ENCODE measurements at places on chromosomes 11 and 22. TPM values are rescaled to one million over a fixed set of nuclear protein-coding genes. Genes with fewer than 3 reads are reported as not detected.

The MEI1 gene
- polyA plus RNA-seq, result 4.6 TPM

The POU2AF2 gene
- not detected for polyA plus RNA-seq

The TMEM45B gene
- 21.5 TPM for polyA plus RNA-seq

The SERPING1 gene
- 137 TPM for polyA plus RNA-seq

The TMPRSS13 gene
- 0.58 TPM for polyA plus RNA-seq

The MEN1 gene
- 36.6 TPM for polyA plus RNA-seq

The MYBPC3 gene
- 0.13 TPM for polyA plus RNA-seq

The SNRPD3 gene
- polyA plus RNA-seq, result 185 TPM

The ABTB2 gene
- polyA plus RNA-seq, result 7.7 TPM

The OR6A2 gene
- 0.07 TPM for polyA plus RNA-seq

The OSBP2 gene
- polyA plus RNA-seq, result 5.5 TPM

The DEFB131B gene
- polyA plus RNA-seq, result 1.4 TPM

The TSKU gene
- polyA plus RNA-seq, result 21.2 TPM

The CD3G gene
- 0.25 TPM for polyA plus RNA-seq

The OR8D1 gene
- polyA plus RNA-seq, result not detected

The C11orf87 gene
- 0.22 TPM for polyA plus RNA-seq

The LGALS12 gene
- polyA plus RNA-seq, result not detected

The MS4A7 gene
- polyA plus RNA-seq, result 5.7 TPM

The TMEM121B gene
- polyA plus RNA-seq, result 1.0 TPM

The NPAS4 gene
- 0.55 TPM for polyA plus RNA-seq

The MAPK11 gene
- polyA plus RNA-seq, result 7.1 TPM

The SLC37A2 gene
- 2.4 TPM for polyA plus RNA-seq

The DDX17 gene
- 1,227 TPM for polyA plus RNA-seq

The MMP13 gene
- not detected for polyA plus RNA-seq

The TBC1D10A gene
- 12.9 TPM for polyA plus RNA-seq

The C22orf31 gene
- polyA plus RNA-seq, result 1.5 TPM

The OR52N5 gene
- polyA plus RNA-seq, result not detected

The GGA1 gene
- polyA plus RNA-seq, result 69.4 TPM

The TMEM86A gene
- 8.1 TPM for polyA plus RNA-seq

The CBLIF gene
- polyA plus RNA-seq, result 0.20 TPM

The DDI1 gene
- not detected for polyA plus RNA-seq

The OR5T3 gene
- polyA plus RNA-seq, result not detected

The SYT8 gene
- 0.18 TPM for polyA plus RNA-seq

The CXCR5 gene
- not detected for polyA plus RNA-seq

The IL10RA gene
- 2.1 TPM for polyA plus RNA-seq

The FJX1 gene
- polyA plus RNA-seq, result 15.0 TPM

The SERPIND1 gene
- polyA plus RNA-seq, result 2.8 TPM

The NXPE2 gene
- polyA plus RNA-seq, result 0.42 TPM

The OR51B5 gene
- polyA plus RNA-seq, result 0.20 TPM

The SHANK2 gene
- polyA plus RNA-seq, result 34.8 TPM

The ADM2 gene
- 4.8 TPM for polyA plus RNA-seq

The NELL1 gene
- polyA plus RNA-seq, result 2.6 TPM

The C11orf42 gene
- polyA plus RNA-seq, result 0.91 TPM

The OR2AG1 gene
- polyA plus RNA-seq, result 0.10 TPM

The VSTM5 gene
- polyA plus RNA-seq, result 2.8 TPM

The IFITM1 gene
- 38.1 TPM for polyA plus RNA-seq

The CHST1 gene
- 11.1 TPM for polyA plus RNA-seq

The C22orf23 gene
- polyA plus RNA-seq, result 5.9 TPM

The ZNF70 gene
- polyA plus RNA-seq, result 8.1 TPM

The TECTA gene
- polyA plus RNA-seq, result 3.2 TPM

The KDELR3 gene
- polyA plus RNA-seq, result 11.0 TPM

The LDHA gene
- polyA plus RNA-seq, result 275 TPM

The CDC42EP2 gene
- polyA plus RNA-seq, result 8.6 TPM

The KRTAP5-2 gene
- not detected for polyA plus RNA-seq

The LRRC55 gene
- polyA plus RNA-seq, result 3.9 TPM

The TXNRD2 gene
- 27.7 TPM for polyA plus RNA-seq
